ENCODE measurements at places on chromosomes 12 and 14. TPM values are rescaled to one million over a fixed set of nuclear protein-coding genes. Genes with fewer than 3 reads are reported as not detected.

The MBIP gene
- 11.5 TPM for polyA plus RNA-seq

The MYH7 gene
- polyA plus RNA-seq, result not detected

- H3K4me3 ChIP-seq, result no peak overlapping the region
- H3K4me1 ChIP-seq, result no peaks in the 10 kb centered on the region
- no peak overlapping the region for H3K27ac ChIP-seq
- DNase-seq, result no peak
- peaks cover 14% of the 10 kb centered on the region for H3K36me3 ChIP-seq
Measured at GRCh38 chr14:22839159-22839779, 2.9 kb downstream of the MMP14 start.

DNA sequence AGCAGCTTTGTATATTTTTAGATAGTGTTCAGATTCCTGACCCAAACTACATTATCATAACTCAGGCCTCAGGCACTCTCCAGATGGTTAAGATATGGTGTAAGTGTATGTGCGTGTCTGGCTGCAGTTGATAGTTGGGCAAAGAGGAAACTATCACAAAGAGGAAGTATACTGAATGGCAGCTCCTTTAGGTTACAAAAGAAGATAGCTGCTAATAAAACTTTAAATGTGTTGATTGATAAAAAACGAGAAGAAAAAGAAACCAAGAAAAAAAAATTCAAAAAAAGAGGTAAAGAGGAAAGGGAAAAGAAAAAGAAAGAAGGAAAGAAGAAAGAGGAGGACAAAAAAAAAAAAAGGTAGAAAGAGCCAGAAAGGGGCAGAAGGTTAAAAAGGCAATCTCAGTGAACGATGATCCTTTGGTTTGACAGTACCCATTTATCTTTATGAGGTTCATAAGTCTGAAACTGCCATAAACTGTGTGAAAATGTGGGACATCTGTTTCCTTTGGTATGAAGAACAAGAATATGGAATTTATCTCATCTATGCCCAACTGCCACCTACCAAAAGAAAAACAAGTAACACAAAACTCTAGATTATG is 42.2 kb downstream of the TAOK3 start:
- peaks cover 59% of the 10 kb centered on the region for H3K4me1 ChIP-seq
- peak; percentile 63 for DNase-seq
- H3K4me3 ChIP-seq, result no peak overlapping the region
- H3K27ac ChIP-seq, result peak overlapping the region; percentile 77

- H3K27ac ChIP-seq, result no peak overlapping the region
- no peaks in the 10 kb centered on the region for H3K4me1 ChIP-seq
- peaks cover 8% of the 10 kb centered on the region for H3K36me3 ChIP-seq
- no peaks in the 10 kb centered on the region for H3K27me3 ChIP-seq
- no peak overlapping the region for H3K4me3 ChIP-seq
Measured at GRCh38 chr12:83010169-83010804, 323.6 kb downstream of the TMTC2 start.

DNA sequence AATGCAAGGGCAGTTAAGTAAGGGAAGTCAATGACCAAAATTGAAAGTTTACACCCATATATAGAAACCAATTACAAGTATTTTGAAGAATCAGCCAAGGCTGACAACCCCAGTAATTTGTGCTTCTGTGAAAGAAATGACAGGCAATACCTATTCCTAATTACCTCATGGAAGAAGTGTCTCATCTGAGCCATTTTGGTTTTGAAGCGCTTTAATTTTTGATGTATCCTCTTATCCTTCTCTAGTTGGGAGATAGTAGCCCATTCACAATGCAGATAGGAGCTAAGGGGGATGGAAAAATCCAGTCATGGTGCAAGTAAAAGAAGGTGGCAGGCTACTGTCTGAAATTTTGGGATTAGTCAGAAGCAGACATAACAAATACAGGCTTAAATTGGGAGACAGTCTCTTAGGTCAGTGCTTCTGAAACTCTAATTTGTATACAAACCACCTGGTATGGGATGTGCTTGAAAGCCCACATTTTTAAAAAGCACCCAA is 30.4 kb upstream of the SUPT16H start:
- H3K27ac ChIP-seq, result no peak overlapping the region
- no peak overlapping the region for H3K4me3 ChIP-seq
- H3K36me3 ChIP-seq, result peaks cover 80% of the 10 kb centered on the region
- no peak for DNase-seq

DNA sequence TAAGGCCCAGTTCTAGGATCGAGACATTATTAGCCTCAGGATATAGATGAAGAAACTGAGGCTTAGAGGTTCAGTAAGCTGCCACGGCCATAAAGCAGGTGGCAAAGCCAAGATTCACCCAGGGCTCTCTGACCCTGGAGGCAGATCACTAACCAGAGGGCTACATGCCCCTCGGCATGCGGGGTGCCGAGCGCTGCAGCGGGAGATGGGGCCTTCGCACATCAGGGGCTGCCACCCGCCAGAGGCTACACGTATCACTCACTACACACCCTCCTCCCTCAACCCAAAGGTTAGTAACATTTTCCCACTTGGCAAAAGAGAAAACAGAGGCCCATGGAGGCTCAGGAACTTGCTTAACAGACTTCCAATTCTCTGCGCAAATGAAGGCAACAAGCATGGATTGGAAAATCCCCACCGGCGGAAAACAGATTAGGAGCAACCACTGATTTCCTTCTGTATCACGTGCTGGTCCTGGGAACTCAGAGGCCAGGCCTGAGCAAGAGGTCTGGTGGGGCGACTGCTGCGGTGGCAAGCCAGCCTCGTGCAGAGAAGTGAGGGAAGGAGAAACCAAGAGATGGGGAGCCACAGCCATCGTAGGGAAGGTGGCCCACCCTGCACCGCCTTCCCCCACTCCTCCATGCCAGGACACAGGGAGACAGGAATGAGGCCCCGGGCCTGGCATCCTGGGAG is 6.0 kb downstream of the CCDC85C start:
- no peak overlapping the region for H3K27ac ChIP-seq
- H3K36me3 ChIP-seq, result no peaks in the 10 kb centered on the region
- peaks cover 88% of the 10 kb centered on the region for H3K4me1 ChIP-seq
- DNase-seq, result no peak
- H3K4me3 ChIP-seq, result no peak overlapping the region
- no peaks in the 10 kb centered on the region for H3K27me3 ChIP-seq

GRCh38 chr14:101633276-101633675 is 72.0 kb downstream of the DIO3 start:
- no peak overlapping the region for H3K27ac ChIP-seq
- H3K36me3 ChIP-seq, result no peaks in the 10 kb centered on the region
- no peak for DNase-seq
- H3K4me3 ChIP-seq, result no peak overlapping the region
- H3K4me1 ChIP-seq, result peaks cover 23% of the 10 kb centered on the region

- no peak overlapping the region for H3K27ac ChIP-seq
- no peak for DNase-seq
- no peaks in the 10 kb centered on the region for H3K27me3 ChIP-seq
- no peak overlapping the region for H3K4me3 ChIP-seq
- H3K4me1 ChIP-seq, result peaks cover 17% of the 10 kb centered on the region
- H3K36me3 ChIP-seq, result no peaks in the 10 kb centered on the region
Measured at GRCh38 chr12:131101703-131102492, 148.2 kb downstream of the ADGRD1 start.

DNA sequence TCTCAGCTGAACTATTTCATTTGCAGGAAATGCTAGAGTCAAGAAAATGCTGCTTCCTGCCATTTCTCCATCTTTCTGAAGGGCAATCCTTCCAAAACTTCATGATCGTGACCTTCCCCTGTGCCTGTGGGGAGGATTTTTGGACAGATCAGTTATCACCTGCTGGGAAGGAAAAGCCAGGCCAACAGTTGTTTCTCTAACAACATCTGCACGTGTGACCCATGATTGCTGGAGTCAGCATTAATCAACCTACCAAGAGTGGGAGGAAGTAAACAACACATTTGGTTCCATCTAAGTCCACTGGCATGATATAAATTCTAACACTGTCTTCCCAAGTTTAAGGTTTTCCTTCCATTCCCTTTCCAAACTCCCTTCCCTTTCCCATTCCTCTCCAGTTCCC is 172.7 kb downstream of the APAF1 start:
- no peak for DNase-seq
- no peaks in the 10 kb centered on the region for H3K4me1 ChIP-seq
- no peaks in the 10 kb centered on the region for H3K27me3 ChIP-seq
- H3K27ac ChIP-seq, result no peak overlapping the region
- H3K4me3 ChIP-seq, result no peak overlapping the region

GRCh38 chr12:130847112-130847511 is 8.1 kb upstream of the STX2 start:
- H3K27ac ChIP-seq, result no peak overlapping the region
- no peak overlapping the region for H3K4me3 ChIP-seq
- no peaks in the 10 kb centered on the region for H3K27me3 ChIP-seq
- no peaks in the 10 kb centered on the region for H3K36me3 ChIP-seq
- DNase-seq, result no peak

GRCh38 chr14:105505101-105505500 is 14.1 kb downstream of the TEDC1 start:
- H3K36me3 ChIP-seq, result no peaks in the 10 kb centered on the region
- no peak overlapping the region for H3K4me3 ChIP-seq
- no peaks in the 10 kb centered on the region for H3K4me1 ChIP-seq
- peaks cover 16% of the 10 kb centered on the region for H3K27me3 ChIP-seq
- peak; percentile 46 for DNase-seq

- H3K27ac ChIP-seq, result no peak overlapping the region
- no peaks in the 10 kb centered on the region for H3K27me3 ChIP-seq
Measured at GRCh38 chr12:97097734-97098133, 190.7 kb downstream of the NEDD1 start.

DNA sequence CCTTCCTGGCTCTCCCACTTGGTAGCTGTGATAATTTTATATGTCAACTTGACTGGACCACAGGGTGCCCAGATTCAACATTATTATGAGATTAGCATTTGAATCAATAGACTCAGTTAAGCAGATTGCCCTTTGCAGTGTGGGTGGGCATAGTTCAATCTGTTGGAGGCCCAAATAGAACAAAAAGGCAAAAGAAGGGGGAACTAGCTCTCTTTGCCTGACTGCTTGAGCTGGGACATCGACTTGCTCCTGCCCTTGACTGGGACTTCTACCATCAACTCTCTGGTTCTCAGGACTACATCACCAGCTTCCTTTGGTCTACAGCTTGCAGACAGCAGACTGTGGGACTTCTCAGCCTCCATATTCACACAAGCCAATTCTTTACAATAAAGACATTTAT is 1189.2 kb downstream of the BCL11B start:
- H3K36me3 ChIP-seq, result no peaks in the 10 kb centered on the region
- no peak overlapping the region for H3K4me3 ChIP-seq
- no peak overlapping the region for H3K27ac ChIP-seq
- no peaks in the 10 kb centered on the region for H3K27me3 ChIP-seq

DNA sequence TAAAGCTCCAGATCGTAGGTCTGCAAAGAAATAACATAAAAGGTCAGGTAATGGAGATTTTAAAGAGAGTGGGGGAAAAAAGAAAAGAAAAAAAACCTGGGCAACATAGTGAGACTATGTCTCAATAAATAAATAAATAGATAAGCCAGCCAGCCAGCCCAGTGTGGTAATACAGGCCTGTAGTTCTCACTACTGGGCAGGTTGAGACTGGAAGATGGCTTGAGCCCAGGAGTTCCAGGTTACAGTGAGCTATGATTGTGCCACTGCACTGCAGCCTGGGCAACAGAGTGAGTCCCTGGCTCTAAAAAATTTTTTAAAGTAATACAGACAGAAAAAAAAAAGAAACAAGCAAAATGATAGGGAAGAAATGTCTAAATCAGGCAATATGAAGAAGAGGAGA is 43.2 kb upstream of the BBS10 start:
- H3K4me1 ChIP-seq, result no peaks in the 10 kb centered on the region
- H3K27me3 ChIP-seq, result no peaks in the 10 kb centered on the region

DNA sequence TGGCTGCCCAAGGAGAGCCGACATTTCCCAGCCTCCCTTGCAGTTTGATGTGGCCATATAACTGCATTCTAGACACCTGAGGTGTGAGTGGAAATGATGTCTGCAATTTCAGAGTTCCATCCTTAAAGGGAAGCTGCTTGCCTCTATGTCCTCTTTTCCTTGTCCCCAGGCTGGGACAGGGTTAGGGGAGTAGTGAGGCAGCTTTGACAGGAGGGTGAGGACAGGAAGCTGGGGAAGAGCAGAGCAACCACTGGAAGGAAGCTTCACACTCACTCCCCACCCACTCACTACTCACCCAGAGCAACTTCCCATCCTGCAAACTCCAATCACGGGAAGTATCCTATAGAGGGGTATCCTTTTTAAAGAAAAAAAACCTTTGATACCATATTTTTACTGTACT is 28.9 kb upstream of the LTA4H start:
- H3K36me3 ChIP-seq, result no peaks in the 10 kb centered on the region
- H3K27me3 ChIP-seq, result no peaks in the 10 kb centered on the region
- no peak for DNase-seq
- H3K4me1 ChIP-seq, result 0 out of 2 replicates have a peak, but pooled peaks cover 4% of the 10 kb centered on the region
- H3K4me3 ChIP-seq, result no peak overlapping the region

DNA sequence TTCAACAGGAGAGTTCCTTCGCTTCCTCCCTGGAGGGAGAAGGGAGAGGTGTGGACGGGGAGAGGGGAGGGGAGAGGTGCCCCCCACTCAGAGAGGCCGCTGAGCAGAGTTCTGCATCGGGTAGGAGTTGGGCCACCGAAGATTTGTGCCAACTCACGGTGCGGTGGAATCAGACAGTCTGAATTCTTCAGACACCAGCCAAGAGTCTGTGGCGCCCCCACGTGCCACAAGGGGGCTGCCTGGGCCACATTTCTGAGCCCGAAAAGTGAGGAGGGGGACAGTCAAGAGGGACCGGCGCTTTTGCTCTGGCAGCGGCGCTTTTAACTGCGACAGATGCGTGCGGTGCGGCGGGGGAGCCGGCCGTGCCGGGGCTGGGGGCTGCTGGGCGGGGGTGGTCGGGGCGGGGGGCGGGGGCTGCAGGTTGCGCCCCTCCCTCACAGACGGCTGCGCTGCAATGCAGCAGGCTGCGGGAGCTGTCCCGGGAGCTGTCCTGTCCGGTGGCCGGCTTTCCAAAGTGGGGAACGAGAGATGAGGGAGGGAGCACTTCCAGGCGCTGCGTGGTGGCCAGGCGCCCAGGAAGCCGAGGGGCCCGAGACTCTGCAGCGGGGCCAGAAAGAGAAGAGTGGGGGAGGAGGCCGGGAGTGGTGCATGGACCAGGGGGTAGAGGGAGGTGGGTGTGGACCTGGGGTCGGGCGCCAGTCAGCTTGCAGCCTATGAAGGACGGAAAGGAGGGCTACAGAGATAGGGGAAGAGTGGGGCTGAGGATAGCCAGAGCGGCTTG is 975 bp upstream of the RTL1 start:
- peak; percentile 83 for DNase-seq
- H3K4me3 ChIP-seq, result no peak overlapping the region
- peaks cover 6% of the 10 kb centered on the region for H3K27me3 ChIP-seq
- no peaks in the 10 kb centered on the region for H3K4me1 ChIP-seq

- no peaks in the 10 kb centered on the region for H3K4me1 ChIP-seq
- no peaks in the 10 kb centered on the region for H3K27me3 ChIP-seq
- no peaks in the 10 kb centered on the region for H3K36me3 ChIP-seq
- no peak for DNase-seq
- no peak overlapping the region for H3K4me3 ChIP-seq
- no peak overlapping the region for H3K27ac ChIP-seq
Measured at GRCh38 chr14:28407031-28407825, 359.4 kb upstream of the FOXG1 start.

Data from SK-N-SH (cell line).